ENCODE measurements at places on chromosomes 4 and X.

DNA sequence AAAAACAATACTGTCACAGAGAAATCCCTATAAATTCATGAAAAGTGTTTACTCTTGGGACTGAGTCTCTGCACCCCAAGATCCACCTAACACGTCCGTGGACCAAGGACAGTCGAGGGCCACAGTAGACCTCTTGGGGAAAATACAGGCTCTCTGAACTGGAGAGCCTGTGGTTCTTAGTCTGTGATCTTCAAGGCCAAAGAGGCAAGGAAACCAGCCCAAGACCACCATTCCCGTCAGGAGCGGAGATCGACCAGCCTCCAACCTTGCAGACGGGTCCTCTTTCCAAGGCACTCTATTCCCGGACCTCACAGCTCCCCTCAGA lies 1.6 kb upstream of the APBB2 start:
- DNase-seq = no peak

DNA sequence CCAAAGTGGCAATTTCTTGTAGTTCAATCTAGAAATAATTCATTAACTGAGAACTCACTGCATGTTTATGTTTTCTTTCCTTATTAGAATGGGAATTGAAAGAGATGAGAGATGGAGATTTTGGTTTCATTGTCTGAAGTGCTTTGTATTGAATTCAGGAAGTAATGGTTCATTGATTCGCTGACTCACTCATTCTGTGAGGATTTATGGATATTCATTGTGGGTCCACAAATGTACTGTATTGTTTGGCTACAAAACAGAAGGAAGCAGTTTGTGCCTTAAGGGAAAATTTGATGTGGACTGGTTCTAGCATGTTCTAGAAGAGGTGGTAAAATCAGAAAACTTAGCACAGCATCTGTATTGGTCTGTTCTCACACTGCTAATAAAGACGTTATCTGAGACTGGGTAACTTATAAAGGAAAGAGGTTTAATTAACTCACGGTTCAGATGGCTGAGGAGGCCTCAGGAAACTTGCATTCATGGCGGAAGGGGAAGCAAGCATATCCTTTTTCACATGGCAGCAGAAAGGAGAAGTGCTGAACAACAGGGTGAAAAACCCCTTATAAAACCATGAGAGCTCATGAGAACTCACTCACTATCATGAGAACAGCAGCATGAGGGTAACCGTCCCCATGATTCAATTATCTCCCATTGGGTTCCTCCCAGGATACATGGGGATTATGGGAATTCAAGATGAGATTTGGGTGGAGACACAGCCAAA lies 132.3 kb upstream of the VCX3A start:
- no peak for DNase-seq

DNA sequence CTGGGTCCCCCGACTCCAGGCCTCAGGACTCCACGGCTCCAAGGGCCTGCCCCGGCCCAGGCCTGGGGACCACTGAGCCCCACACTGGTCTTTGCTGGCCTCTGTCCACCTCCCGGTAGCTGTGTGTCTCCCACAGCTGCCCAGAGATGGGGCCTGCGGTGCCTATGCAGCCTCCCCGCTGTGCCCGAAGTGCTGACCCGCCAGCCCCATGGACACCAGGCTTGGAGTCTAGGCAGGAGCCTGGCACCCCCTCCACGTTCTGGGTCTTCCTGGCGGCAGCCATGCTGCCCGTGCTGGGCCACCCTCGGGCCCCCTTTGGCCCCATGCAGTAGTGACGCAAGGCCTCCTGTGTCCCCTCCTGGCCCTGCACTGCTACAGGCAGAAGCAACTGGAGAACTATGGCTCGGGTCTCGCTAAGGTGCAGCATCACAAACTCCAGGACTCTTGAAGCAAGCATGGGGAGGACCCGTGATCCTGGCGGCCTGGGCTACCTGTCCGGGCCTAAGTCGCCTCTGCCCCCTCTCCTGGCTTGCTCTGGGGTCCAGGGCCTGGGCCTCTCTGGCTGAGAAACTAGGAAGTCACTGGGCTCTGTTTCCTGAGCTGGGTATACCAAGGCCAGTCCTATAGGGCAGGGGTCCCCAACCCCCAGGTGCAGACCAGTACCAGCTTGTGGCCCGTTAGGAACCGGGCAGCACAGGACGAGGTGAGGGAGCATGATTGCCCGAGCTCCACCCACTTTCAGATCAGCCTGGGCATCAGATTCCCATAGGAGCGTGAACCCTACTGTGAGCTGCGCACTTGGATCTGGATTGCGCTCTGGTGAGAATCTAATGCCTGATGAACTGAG lies 917 bp downstream of the MYL5 start:
- no peak for DNase-seq

GRCh38 chr4:117512414-117512813 lies 427.0 kb upstream of the TRAM1L1 start:
- DNase-seq = no peak

- no peak for DNase-seq
Measured at GRCh38 chr4:123977641-123978081, 581.1 kb downstream of the SPRY1 start.

GRCh38 chrX:94401426-94401825 lies 727.4 kb downstream of the FAM133A start:
- DNase-seq = no peak

Data from activated CD4-positive, alpha-beta T cell treated with anti-CD3 and anti-CD28 coated beads, Interleukin-2, amount 50 U/mL, for 4 hours (primary cell).